ENCODE measurements at places on chromosomes 12 and 14.
A peak's percentile ranks its signal among the peaks of the same experiment; 100 is the strongest.

GRCh38 chr12:71576496-71576895 lies 87.2 kb downstream of the ZFC3H1 start:
- DNase-seq, result no peak

DNA sequence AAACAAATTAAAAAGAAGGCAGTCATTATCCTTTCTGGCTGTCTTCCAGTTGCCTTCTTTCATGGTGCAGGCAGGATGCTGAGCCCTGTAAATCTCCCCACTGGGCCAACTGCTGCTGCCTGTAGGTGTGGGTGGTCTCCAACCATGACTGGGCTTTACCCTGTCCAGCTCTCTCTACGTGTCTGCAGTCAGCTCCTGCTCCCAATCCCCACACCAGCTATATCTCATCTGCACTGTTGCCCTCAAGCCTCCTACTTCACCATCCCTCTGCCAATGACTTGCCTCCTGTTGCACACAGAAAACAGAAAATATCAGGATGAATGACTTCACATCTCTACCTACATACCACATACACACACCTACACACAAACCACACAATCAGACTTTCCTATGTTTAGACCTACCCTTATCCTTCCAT lies 39.7 kb upstream of the PSMA6 start:
- no peak for DNase-seq

GRCh38 chr12:89417246-89417977 lies 65.1 kb upstream of the DUSP6 start:
- no peak for DNase-seq

GRCh38 chr12:131130311-131130911 lies 176.7 kb downstream of the ADGRD1 start:
- no peak for DNase-seq

DNA sequence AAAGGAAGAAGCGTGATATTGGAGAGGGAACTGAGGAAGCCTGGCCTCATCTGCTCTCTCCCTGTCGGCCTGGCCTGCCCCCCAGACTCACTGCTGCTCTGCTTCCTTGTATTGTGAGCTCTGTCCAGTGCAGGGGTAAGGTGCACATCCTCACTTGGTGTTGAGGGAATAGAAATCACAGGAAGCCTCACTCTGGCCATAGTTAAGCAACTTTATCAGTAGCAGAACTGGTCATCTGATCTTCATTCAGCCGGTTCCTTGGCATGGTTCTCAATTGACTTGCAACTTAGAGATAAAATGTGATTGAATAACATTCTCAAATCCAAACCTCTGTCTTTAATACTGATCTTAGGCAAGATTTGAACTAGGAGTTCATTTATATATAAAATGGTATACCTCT lies 11.5 kb upstream of the CCDC175 start:
- DNase-seq, result no peak

DNA sequence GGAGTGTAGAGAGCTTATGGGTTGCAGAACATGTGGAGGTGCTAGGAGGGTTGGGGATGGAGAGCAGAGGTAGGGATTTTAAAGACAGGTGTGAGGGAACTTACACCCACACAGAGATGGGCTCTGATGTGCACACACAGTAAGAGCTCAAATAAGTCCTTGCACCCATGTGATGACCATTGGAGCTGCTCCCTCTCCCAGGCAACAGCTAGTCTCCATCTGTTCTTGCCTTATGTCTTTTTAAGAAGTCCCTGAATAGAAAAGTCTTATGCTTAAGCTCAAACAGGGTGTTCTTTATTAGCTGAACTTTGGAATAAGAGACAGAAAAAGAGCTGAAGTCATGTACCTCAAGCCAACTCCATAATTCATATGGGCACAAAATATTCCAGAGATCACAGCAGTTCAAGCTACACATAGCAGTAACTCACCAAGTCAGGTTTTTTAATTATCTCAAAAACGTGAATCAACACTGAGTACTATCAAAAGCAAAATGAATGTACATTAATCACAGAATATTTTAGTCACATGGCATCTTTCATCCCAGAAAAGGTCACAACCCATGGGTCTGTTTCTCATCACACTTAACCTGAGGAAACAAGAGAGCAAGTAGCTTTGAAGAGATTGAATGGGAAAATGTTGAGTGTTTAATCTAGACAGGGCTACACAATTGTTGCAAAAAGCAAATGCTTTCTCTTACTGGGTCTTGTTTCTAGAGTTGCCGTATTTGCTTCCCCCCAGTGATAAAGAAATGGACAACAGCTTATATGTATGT lies 1513.6 kb upstream of the SEL1L start:
- DNase-seq, result no peak

- peak; percentile 50 for DNase-seq
Observed at GRCh38 chr14:89504602-89505313, 87.7 kb upstream of the FOXN3 start.

DNA sequence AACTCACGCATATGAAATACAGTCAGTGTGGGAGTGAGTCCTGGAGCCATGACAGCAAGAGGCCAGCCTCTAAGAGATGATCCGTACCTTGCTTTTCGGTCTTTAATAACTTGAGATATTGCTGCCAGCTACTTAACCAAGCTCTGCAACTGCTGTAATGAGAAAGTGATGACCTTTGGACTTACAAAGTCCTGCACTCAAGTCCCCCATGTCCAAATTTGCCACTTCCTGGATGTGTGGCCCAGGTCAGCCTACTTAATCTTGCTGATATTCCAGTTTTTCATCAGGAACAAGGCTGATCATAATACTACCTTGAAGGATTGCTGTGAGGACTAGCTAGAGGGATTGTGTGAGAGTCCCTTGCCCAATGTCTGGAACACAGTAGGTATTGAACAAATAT lies 33.8 kb upstream of the DUSP6 start:
- no peak for DNase-seq

- DNase-seq, result no peak
Observed at GRCh38 chr12:9133216-9133916, 17.6 kb upstream of the A2M start.

GRCh38 chr14:69948351-69948750 lies 69.1 kb downstream of the SMOC1 start:
- no peak for DNase-seq

GRCh38 chr12:59472273-59472672 lies 123.6 kb upstream of the SLC16A7 start:
- no peak for DNase-seq

GRCh38 chr12:53380794-53381730 lies 1.1 kb downstream of the SP1 start:
- no peak for DNase-seq

DNA sequence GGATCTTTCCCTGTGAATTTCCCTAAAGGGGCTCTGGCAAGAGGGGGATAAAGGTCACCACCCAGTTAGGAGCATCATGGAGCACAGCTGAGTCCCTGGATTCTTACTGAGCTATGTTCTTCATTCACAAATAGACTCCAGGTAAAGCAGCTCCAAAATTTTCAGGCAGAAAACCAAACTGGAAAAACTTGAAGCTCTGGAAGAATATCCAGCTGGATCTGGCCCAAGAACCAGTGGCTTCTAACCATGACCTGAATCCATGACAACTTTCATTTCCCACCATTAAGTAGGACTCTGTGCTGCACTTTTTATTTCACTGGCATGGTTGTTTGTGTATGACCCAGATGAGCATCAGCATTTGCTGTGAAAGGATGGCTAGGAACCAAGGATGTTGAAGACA lies 180.4 kb upstream of the FKBP4 start:
- DNase-seq, result no peak

GRCh38 chr14:64691376-64691775 lies 12.8 kb upstream of the PLEKHG3 start:
- DNase-seq, result no peak

- DNase-seq, result peak; percentile 81
Observed at GRCh38 chr12:6069437-6070093, 54.9 kb downstream of the VWF start.

- no peak for DNase-seq
Observed at GRCh38 chr12:32344047-32344446, 55.3 kb upstream of the FGD4 start.

DNA sequence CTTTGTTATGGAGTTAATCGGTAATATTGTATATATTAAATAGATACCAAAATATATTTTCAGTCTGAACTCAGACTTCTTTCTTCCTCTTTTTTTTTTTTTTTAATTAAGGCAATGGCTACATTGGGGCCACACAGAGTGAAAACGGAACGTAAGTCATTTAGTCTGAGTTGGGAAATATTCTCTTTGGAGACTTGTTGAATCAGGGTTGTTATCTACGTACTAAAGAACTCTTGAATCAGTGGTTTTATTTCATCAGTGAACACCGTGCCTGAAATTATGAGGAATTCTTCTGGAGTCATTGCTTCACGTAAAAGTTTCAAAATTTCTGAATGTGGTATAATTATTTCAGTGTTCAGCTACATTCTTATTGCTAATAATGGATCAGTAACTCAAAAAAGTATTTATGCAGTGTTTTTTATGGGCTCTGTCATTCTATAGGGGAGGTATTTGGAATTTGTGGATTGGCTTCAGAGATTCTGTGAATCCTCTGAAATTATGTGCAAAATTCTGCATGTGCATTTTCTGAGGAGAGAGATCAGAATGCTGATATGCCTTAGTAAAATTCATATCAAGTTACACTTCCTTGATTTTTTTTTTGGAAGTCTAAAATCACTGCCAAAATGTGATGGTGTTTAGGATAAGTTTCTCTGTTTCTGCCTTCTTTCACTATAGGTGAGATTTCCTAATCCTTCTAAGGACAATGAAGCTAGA lies 39.6 kb downstream of the BRMS1L start:
- no peak for DNase-seq

GRCh38 chr12:121443193-121443870 lies 43.4 kb downstream of the RNF34 start:
- peak; percentile 56 for DNase-seq

DNA sequence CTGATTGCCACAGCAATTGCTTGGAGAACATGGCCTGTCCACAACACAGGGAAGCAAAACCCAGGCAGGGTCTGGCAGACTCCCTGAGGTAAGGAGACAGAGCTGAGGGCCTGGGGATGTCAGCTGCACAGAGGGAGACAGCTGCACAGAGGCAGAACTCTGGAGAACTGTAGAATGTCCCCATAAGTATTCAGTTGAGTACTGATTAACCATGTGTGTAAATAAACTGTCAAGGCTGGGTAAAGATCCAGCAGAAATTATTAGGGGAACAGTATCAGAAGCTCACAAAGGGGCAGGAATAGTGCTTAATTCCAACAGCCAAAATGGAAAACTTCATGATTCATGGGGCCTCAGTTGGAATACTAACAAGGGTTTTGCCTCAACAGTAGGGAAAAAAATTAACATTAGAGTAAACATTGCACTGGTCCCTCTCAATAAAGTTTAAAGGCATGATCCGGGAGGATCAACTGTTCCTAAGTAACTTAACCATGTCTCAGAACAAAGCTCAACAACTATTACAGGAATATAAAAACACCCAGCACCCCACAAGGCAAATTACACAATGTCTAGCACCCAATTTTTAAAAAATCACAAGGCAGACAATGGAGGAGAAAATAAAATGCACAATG lies 201.3 kb upstream of the RASSF8 start:
- no peak for DNase-seq

DNA sequence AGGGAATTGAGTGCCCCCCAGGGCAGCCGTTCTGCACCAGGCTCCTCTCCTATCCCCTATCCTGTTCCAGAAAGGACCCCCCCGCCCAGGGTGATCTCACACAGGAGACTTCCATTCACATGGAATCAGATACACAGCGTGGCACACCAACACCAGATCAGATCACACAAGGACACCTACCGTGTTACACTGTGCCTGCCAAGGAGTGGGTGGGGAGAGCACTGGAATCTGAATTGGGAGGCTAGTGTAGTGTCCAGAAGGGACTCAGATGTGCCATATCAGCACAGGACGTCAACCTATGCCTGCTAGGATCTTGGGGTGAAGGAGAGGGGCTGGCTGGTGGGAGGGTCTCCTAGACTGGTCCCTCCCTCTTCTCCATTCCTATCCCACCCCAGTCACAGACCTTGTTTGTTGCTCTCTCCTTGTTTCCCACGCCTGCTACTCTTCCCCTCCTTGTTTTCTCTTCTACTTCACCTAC lies 2.3 kb downstream of the PTMS start:
- DNase-seq, result no peak

DNA sequence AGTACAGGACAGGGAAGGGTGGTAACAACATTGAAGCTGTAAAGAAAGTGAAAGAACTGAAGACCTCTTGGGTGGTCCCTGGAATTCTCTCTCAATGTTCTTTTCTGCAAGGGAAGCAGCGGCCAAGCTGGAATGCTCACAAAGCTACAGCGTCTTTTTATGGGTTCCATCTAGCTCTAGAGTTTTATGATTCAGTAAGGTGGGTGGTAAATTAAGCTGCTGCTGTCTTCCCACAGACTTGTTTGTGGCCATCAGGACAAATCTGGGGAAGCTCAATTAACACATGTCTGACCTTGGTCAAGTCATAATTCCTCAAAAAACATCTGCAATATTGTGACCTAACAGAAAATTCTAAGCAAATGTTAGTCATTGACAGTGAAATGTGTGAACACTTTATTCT lies 139.1 kb downstream of the MED13L start:
- DNase-seq, result peak; percentile 44

DNA sequence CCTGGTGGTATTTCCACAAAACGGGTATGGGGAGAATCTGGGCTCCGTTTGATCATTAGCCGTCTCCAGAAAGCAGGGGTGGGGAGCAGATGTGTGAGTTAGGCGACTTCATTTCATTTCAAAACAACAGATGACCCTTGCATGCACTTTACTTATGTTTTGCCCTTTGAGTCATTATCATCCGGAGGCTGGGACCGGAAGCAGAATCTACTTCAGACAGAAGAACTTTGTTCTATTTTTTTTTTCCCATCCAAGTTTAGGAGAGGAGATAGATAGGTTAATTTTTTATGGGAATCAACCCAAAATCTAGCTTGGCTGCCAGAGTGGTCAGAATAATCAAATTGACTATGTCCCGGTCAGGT lies 31.3 kb upstream of the CMAS start:
- no peak for DNase-seq

DNA sequence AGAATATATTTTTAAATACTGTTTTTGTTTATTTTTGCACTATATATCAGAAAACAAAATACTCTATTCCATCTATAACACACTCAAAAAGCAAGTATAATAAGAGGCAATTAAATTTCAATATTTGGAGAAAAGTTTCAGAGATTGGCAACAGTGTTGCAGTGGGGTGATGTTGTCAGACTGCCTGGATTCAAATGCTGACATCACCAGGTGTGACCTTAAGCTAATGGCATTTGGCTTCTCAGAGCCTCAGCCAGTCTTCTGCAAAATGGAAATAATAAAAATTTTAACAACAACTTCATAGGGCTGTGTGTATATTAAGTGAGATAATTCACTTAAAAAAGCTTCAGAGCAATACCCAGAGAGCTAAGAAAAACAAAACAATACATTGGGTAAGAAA lies 74.7 kb downstream of the TMTC1 start:
- DNase-seq, result no peak

- peak; percentile 91 for DNase-seq
Observed at GRCh38 chr12:89384050-89384758, 31.9 kb upstream of the DUSP6 start.

GRCh38 chr14:101518611-101519473 lies 42.5 kb upstream of the DIO3 start:
- DNase-seq, result no peak

GRCh38 chr14:67784244-67784823 lies 32.1 kb downstream of the ZFYVE26 start:
- no peak for DNase-seq

All from GM04504 (cell line).